ENCODE measurements at places on chromosomes 16 and 17.

DNA sequence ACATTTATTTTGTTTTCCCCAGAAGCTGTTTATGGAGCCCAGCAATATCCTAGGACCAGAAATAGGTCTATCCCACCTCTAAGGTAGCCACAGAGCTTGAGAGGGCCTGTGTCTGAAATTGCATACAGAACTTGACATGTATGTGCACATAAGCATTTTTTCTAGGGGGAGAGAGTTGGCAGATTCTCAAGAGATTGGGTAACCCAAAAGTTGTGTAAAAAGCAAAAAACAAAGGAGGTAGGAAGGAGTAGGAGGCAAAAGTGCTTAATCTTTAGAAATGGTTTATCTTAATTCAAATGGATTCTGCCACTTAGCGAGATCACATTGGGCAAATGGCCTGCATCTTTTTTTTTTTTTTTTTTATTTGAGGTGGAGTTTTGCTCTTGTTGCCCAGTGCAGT, 3.5 kb downstream of the PLK1 start:
- no peak for DNase-seq

GRCh38 chr16:85350973-85351372, 238.7 kb upstream of the CIBAR2 start:
- DNase-seq: peak; percentile 91

DNA sequence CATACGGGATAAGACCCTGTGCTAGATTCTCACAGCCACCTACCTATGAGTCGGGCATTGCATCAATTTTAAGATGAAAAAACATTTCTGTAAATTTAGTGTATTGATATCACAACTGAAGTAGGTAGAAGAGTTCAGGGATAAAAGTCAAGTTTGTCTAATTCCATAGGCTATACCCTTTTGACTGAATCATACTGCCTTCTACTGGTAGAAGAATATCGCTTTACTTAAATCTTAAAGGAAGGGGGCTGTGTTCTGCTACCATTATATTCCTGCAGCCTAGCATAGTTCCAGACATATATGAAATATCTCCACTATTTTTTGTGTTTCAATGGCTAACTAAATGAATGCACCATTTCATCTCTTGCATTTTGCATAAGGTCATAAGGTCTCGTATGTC, 1128.6 kb downstream of the CDH8 start:
- no peak for DNase-seq

DNA sequence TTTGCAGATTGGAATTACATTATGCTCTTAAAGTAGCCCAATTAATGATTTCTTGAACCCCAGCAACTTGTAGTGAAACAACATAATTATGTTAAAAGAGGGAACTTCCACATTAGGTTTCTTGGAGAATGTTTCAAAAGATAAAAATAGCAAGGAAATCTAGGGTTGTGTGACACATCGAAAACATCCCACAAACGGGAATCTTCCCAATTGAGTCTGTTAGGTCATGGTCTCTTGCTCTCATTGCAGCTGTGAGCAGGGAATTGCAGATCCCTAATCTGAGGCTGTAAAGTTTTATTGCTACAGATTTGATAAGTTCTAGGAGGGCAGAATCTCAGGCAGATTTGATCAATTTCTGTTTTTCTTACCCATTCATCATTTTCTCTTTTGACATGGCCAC, 6.7 kb upstream of the LPO start:
- DNase-seq: no peak

DNA sequence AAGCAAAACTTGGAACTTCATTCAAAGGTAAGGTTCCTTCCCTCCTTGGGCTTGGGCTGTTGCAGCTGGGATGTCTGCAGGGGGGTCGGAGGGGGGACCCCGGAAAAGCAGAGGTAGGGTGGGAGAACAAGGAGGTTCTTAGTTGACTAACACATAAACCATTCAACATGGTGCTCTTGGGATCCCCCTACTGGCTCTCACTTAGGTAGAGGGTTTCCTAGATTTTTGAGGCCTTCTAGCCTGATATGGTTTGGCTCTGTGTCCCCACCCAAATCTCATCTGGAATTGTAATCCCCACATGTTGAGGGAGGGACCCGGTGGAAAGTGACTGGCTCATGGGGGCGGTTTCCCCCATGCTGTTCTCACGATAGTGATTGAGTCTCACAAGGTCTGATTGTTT, 93.9 kb downstream of the RGS9 start:
- DNase-seq: no peak

- no peak for DNase-seq
Observed at GRCh38 chr17:57549468-57549867, 195.6 kb downstream of the CCDC182 start.

GRCh38 chr17:36128411-36128978, 24.9 kb downstream of the CCL4 start:
- no peak for DNase-seq

DNA sequence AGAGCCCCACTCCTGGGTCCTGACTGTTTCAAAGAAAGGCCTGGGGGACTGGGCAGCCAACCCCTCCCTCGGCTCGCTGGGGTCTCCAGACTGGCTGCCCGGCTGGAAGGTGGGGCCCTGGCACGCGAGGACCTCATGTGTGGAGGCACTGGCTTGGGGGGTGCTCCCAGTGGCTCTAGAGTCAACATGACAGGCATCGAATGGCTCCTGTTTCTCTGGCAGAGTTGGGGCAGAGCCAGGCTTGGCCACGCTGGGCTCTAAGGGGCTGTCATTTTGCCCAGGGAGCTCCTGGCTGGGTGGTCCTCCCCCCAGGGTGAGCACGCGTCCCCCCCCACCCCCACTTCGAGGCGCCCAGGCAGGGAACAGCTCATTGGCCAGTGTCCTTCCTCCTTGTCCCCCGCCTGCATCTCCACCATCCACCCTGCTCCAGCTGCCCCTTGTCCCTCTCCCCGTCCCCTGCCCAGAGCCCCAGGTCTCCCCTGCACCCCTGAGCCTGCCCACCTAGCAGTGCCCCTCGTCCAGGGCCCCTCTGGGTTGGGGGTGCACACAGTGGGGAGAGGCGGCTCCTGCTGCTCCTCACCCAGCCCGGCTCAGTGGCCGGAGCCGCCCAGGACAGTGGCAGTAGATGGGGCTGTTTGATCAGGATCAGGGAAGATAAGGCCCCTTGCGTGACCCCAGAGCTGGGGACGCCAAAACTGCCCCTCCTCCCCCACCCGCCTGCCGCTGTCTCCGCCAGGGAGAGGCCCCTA, 2.7 kb downstream of the GCGR start:
- DNase-seq: no peak

DNA sequence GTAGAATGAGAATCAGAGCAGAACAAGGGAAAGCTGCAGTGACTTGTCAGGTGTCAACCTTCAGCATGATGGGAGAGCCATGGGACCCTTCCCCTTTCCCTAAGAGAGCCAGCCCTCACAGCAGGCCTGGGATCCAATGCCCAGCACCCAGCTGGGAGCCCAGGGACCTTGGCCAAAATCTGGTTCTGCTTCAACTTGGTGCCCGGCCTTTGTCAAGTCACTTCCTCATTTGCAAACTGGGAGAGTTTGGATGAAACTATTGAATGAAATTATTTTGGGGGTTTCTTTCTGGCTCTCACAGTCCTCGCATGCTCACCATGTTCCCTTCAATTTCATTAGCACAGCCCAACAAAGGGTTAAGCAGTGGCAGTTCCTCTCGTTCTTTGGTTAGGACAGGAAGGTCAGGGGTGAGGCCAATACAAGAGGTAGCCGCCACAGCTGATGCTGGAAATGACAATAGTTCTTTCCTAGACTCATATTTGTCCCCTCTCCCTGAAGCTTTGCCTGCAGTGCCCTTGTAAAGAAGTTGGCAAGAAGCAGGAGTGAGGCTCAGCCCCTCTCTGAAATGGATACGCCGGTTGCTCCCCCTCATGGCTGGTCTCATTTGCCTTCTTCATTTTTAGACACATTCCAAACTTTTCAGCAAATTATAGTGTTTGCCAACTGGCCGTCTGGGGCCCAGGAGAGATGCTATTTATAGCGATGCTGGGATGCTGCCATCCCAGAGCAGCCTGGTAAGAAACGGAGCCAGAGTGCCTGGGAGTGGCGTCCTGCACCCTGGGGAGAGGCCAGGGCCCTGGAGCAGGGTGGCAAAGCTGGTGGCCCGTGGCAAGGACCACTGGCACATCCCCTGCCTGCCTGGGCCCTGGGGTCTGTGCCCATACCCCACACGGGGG, 34.5 kb upstream of the MEOX1 start:
- peak; percentile 57 for DNase-seq

DNA sequence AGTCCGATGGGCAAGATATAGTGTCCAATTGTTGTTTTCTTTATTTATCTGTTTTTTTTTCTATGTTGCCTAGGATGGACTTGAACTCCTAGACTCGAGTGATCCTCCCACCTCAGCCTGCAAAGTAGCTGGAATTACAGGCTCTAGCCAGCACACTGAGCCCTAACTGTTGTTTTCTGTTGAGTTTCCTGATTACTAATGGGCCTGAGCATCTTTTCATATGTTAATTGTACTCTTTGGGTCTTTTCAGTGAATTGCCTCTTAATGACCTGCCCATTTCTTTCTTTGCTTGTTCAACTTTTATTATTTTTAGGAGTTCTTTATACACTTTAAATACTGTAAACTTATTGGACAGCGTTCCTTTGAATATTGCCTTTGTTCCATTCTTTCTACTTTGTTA, 213.0 kb downstream of the HS3ST3B1 start:
- no peak for DNase-seq

- DNase-seq: peak; percentile 34
Observed at GRCh38 chr16:4381072-4381934, 9.7 kb downstream of the VASN start.

DNA sequence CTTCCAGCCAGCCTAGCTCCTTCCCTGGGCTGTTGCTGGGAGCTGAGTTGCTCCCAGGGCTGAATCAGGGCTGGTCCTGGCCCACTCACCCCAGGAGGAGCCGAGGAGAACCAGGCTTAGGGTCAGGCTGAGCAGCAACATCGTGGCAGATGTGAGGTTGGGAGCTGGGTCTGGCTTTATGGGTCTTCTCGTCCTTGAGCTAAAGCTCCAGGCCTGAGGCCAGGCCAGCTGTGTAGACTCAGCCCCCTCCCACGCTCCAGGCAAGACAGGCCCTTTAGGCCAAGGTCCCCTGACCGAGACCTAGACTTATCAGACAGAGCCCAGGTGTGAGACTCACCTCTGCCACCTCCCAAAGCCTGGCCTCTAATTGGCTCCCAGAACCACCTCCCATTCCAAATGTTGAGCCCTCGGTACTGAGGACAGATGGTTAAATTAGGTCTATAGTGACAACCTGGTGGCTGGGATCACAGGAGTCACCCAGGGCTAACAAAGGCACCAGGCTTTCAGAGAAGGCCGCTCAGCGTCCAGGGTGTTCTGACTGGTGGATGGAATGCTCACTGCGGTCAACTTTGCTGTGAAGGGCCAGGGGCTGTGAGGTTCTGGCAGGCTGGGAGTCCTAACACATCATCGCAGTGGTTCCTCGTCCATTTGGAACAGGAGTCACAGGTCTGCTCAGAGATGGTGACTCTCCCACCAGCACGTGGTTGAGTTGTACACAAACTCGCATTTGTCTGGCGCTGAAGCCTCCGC, at the start of gene CTRL:
TSS of gene CTRL (minus strand) at position 151 of the 750 bp plus-strand sequence. CDS start at position 141, 10 bp downstream.
- DNase-seq: no peak

GRCh38 chr17:27414271-27414670, 42.0 kb upstream of the KSR1 start:
- no peak for DNase-seq

DNA sequence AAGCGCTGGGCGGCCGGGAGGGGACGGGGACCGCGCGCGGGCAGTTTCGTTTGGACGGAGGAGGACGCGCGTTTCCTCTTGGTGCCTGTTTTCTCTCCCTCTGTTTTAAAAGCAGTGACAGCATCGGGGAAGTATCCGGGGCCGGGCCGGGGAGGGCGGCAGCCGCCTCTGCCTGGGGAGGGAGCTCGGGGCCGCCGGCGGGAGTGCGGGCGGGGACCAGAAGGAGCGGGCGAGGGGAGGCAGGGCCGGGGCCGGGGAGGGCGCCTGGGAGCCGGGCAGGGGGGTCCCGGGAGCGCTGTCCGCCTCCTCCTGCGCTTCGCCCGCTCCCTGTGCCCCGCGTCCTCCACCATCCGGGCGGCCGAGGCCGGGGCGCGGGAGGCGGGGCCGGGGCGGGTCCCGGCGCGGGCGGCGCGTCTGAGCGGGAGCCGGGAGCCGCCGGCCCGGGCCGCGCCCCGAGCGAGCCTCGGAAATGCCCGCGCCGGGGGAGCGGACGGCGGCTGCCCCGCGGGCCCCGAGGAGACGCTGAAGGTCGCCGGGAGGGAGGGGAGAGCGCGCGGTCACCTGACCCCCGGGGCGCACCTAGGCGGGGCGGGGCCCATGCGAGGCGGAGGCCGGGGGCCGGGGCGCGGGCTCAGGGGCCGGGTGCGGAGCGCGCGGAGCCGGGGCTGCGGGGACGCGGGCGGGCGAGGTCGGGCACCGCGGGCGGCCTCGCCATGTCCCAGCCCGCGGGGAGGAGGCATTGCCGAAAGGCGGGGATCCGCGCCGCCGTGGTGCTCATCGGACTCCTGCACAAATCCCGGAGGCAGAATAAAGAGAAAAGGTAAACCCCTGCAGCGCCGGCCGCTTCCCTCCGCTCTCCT, 57.3 kb downstream of the RAP1GAP2 start:
- DNase-seq: peak; percentile 57

DNA sequence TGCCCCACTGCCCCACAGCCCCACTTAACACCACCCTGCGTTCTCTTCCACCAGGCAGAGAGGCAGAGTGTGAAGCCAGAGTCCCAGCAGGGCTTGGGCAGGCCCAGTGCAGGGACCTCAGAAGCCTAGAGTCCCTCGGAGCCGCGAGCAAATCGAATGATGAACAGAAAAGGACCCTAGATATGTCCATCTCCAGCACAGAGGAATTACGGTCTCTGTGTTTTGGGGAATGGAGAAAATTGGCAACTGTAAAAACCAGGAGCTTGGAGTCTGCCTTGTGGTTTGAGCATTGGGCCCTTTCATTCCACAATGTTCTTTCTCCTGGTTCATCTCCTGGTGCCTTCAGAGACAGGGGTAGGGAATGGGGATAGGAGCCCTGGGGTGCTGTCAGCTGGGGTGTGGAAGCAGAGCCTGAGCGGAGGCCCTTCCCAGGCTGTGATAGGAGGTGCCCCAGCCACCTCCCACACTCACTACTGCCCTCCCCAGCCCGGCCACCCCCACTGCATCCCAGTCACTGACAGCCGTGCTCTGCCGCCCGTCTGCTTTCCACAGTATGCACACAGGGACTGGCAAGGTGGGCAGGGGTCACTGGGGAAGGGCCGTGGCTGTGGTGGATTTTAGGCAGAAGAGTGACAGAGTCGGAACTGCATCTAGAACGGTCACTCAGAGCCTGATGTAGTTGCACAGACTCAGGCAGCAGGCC, 26.7 kb downstream of the TBX4 start:
- peak; percentile 15 for DNase-seq

GRCh38 chr17:49090878-49091594, 41.5 kb upstream of the B4GALNT2 start:
- DNase-seq: no peak
